Endodermal cell (in vitro differentiated cells): ENCODE measurements at places on chromosomes 5 and 9. TPM values are rescaled to one million over a fixed set of nuclear protein-coding genes. Genes with fewer than 3 reads are reported as not detected.
A peak's percentile ranks its signal among the peaks of the same experiment; 100 is the strongest.

FOXD4L5 gene
- 0.23 TPM in 1 of 2 replicates, not detected in the other for total RNA-seq

SGCD gene
- total RNA-seq = 0.04 and 0.07 TPM in 2 replicates

LARP1 gene
- total RNA-seq = 263 and 273 TPM in 2 replicates

DNA sequence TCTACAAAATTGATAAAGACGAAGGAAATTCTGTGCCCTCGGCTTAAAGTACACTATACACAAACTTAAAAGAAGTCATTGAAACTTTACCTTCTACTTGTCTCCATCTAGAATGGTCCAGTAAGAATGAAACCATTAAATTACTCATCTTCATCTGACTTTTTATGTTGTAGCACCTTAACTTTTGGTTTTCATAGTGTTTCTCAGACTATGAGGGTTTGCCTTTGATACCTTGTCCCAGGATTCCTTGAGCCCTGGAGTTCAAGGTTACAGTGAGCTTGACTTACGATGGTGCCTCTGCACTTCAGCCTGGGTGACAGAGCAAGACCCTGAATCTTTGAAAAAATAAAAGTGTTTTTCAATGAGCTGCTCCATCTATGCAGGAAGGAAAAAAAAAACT is 132.2 kb downstream of the CDC42SE2 start:
- peaks cover 79% of the 10 kb centered on the region for H3K36me3 ChIP-seq
- H3K27me3 ChIP-seq = no peaks in the 10 kb centered on the region
- no peak overlapping the region for H3K27ac ChIP-seq

GRCh38 chr5:17838469-17838868 is 204.2 kb downstream of the TAF11L14 start:
- H3K36me3 ChIP-seq = no peaks in the 10 kb centered on the region
- H3K4me3 ChIP-seq = no peak overlapping the region
- no peak overlapping the region for H3K27ac ChIP-seq
- no peaks in the 10 kb centered on the region for H3K27me3 ChIP-seq

DNA sequence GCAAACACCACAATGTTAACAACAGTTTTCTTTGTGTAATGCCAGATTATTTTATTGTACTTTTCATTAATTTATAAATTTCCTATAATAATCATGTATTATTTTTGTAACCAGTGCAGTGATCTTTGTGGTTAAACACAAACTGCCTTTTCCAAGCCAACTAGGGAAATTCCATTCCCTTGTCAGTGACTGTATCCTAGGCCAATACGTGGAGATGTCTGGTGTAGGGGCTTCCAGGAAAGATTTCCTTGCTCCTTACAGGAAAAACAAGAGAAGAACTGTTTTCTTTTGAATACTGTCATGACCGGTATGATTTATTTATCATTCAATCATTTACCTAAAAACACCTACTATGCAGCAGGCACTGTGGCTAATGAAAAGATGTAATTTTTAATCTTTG is 31.4 kb downstream of the FANCC start:
- no peak overlapping the region for H3K27ac ChIP-seq
- DNase-seq = no peak

DNA sequence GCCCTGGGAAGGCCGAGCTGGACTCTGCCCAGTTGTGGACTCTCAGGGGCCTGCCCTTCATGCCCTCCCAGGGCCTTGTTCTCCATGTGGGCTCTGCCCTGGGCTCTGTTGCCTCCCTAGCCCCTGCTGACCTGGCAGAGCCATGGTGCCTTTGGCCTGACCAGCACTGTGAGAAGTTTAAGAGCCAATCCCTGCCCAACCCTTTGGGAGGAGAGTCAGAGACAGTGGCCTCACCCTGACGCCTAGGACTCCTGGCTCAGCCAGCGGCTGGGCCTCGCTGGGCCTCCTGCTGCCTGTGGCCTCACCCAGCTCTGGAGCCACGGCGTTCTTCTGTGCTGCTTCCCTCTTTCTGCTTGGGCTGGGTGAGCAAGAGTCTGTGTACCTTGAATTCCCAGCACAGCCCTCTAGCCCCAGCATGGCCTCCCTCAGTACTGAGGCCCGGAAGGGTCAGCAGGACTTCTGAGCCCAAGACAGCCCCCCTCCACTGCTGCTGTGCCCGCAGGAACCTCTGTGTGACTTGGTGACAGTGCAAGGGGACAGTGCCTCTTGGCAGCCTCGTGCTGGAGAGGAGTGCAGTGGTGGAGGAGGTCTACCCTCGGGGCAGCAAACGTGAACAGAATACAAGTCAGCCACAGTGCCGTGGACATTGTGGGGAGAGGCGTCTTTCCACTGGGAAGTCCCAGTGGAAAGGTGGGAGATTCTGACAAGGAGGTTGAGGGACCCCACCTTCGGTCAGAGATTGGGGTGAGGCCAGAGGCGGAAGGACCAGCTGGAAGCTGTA is 97.4 kb downstream of the CACNA1B start:
- H3K4me1 ChIP-seq = no peaks in the 10 kb centered on the region
- peak; percentile 28 for DNase-seq
- no peak overlapping the region for H3K4me3 ChIP-seq
- no peak overlapping the region for H3K27ac ChIP-seq
- H3K36me3 ChIP-seq = no peaks in the 10 kb centered on the region
- no peaks in the 10 kb centered on the region for H3K27me3 ChIP-seq

DNA sequence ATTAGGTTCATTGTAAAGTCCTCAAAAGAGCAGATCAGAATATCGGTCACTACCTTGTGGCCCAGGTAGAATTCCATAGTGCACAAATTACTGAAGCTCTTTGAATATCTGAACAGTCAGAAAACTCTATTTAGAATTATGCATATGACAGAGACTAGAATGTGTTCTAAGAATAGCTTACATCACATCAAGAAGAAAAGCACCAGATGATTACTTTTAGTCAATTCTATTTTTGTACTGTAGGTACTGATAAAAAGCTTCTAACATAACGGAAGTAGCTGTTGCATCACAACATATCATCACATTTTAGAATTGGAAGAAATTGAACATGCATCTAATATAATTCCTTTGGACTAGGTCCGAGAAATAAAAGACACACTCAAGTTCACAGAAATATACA is 946.6 kb upstream of the ARRDC3 start:
- no peaks in the 10 kb centered on the region for H3K4me1 ChIP-seq
- no peak for DNase-seq
- no peak overlapping the region for H3K27ac ChIP-seq
- no peaks in the 10 kb centered on the region for H3K27me3 ChIP-seq
- no peaks in the 10 kb centered on the region for H3K36me3 ChIP-seq
